Globus pallidus (tissue), 1 donor: ENCODE measurements at places on chromosomes 4 and X.

- no peak for DNase-seq
These were observed 286.6 kb upstream of the GATB start for GRCh38 chr4:152047451-152047850.

- no peak for DNase-seq
These were observed 414.4 kb downstream of the AFF2 start for GRCh38 chrX:148914783-148915182.

DNA sequence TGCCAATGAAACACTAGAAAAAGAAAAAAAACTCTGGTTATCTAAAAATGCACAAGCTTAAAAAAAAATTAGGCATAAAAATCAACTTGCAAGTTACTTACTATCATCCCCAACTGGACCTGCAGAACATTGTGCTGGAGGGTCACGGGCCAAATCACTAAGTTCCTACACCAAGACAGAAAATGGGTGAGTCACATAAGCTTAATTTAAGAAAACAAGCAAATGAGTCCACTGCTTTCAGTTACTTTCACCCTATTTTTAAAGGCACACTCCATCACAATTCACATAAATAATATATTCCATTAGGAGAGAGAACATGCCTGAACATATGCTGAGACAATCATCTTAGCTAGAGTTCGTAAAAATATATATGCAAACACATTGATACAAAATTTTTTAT is 17.7 kb downstream of the UBE2D3 start:
- no peak for DNase-seq

DNA sequence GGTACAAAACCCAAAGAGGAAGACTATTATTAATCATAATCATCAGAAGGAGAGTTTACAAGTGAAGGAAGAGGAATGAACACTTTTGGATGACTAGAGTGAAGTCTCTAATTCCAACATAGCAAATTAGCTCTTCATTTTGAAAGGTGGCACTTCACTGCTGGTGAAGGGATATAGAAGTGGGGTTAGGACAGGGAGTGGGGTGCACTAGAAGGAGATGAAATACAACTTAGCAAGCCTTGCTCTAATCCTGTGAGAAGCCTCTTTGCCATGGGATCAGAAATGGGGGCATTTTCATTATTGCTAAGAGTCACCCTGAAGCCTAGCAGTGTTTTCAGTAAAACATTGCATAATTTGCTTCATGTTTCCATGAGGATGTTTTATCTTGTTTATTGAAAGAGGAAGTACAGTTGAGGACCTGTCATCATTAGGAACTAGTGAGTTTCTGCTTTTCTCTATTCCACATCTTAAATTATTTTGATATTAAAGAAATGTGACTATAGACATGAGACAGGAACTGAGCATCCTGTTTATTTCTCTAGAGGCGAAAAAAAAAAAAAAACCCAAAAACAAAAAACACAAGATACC is 9.3 kb upstream of the GRPR start:
- DNase-seq, result no peak

DNA sequence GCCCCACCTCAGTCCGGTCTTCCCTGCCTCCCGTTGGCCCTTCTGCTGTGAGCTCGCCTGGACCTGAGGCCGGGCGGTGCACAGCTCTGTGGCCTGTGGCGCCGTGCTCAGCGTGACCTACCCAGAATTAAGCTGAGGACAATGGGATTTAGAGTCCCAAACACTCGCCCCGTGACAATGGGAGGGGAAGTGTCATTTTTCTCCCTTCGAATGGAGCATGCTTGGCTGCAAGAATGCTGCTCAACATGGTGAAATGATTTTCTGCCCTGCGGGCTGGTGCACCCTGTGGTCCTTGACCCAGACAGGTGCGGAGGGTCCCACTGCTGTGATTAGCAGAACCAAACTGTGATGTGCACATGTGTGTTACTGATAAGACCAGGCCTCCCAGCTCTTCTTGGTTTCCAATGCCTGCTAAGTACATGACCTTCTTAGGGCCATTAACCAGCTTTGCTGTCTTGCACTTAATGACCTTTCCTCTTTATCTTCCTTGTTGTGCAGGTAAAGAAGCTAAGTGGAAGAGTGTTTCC is 772 bp downstream of the EOLA1 start:
- no peak for DNase-seq

GRCh38 chr4:1626941-1627340 is 57.2 kb downstream of the FAM53A start:
- no peak for DNase-seq

DNA sequence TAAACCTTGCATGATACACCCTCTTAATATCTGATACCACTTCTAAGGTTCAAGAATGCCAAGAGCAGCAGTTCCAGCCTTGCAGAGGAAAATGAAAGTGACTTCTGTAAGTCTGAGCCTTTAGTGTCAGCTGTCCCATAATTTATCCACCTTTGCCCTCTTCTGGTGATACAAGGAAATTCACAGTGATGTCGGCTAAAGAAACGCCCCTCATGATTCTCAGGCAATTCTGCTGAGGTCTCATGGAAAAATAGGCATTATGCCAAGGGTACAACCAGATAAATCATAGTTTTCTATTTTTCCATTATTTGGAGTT is 172.2 kb upstream of the CXCL13 start:
- peak; percentile 59 for DNase-seq

- peak; percentile 46 for DNase-seq
These were observed 102.4 kb downstream of the CLNK start for GRCh38 chr4:10582059-10582686.

GRCh38 chr4:16194214-16194613 is 32.1 kb downstream of the TAPT1 start:
- no peak for DNase-seq

- no peak for DNase-seq
These were observed 58.4 kb upstream of the HS3ST1 start for GRCh38 chr4:11487139-11487538.
